ENCODE measurements at places on chromosomes 12 and 14.
A peak's percentile ranks its signal among the peaks of the same experiment; 100 is the strongest.

- DNase-seq: no peak
Measured at GRCh38 chr12:19886639-19887064, 447.4 kb downstream of the AEBP2 start.

DNA sequence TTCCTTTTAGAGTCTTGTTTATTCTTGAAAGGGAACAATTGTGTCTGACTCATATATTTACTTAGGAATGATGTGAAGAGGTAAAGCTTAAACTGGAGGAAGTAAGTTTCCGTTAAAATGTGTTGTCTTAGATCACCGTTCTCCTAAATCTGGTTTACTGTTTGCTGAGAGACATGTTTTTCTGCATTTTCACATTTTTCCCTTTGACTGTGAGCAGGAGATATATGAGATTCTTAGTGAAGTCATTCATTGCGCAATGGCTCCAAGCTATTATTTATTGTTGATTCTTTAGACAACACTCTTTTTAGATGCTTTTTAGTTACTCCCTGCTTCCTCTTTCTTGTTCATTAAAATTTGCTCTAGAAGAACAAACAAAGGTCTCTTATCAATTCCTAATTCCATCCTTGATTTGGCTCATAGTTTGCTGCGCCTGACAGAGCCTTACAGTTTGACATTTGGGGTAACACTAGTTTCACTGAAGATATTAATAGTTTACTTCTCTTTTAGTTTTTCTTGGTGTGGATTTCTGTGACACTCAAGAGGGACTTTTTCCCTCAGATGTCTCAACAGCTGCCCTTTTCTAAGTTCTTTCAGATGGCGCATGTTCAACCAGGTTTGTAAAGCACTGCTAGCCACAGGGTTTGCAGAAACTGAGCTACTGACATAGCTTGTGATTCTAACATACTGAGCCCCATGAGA, 11.4 kb downstream of the CLECL1 start:
- no peak for DNase-seq

DNA sequence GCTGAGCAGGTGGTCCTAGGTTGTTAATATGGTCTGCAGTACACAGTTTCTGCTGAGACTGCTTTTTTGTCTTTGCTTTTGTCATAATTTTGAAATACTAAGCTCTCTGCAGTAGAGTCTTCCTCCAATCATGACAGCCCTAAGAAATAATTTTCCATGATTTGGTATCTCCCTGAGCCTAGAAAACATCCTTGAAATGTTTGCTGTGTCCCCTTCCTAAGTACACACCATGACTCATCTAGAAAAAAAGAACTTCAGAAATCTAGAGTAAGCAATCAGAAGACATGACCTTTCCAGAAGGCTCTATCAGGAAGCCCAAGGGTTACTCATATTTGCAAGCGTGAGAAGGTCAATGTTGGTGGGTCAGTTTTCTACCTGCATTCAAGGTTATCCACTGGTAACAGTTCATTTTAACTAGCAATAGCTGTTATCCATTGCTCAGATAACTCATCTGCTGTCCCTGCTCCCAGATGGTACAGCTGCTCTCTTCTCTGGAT, 16.4 kb downstream of the DAD1 start:
- DNase-seq: no peak

GRCh38 chr14:94009767-94010166, 12.7 kb downstream of the CCDC197 start:
- DNase-seq: no peak

DNA sequence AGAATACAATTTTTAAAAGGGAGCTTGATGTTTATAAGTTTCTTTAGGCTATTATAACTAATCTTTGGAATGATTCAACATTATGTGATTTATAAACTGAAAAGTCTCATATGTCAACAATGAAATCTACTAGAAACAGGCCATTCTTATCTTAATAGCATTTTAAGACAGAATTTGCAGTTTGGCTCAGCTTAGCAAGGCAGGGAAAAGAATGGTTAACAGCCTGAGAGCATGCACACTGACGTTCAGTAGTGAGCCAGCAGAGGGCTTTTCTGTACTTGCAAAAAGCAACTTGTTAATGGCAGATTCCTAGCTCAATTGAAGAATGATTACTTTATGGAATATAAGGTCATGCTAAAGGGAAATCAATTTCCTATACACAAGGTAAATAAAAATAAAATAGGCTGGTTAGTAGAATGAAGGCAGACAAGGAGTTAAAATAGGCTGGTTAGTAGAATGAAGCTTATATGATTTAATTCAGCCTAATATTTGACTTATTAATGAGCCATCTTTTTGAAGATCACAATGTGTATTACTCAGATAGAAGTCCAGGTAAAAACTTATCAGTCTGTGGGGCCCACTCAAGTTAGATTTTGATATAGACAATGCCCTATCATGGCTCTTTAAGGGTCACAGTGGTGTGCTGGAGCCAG, 95.9 kb downstream of the OTOGL start:
- DNase-seq: peak; percentile 9

GRCh38 chr14:22232933-22233332, 356.1 kb downstream of the DAD1 start:
- DNase-seq: no peak

DNA sequence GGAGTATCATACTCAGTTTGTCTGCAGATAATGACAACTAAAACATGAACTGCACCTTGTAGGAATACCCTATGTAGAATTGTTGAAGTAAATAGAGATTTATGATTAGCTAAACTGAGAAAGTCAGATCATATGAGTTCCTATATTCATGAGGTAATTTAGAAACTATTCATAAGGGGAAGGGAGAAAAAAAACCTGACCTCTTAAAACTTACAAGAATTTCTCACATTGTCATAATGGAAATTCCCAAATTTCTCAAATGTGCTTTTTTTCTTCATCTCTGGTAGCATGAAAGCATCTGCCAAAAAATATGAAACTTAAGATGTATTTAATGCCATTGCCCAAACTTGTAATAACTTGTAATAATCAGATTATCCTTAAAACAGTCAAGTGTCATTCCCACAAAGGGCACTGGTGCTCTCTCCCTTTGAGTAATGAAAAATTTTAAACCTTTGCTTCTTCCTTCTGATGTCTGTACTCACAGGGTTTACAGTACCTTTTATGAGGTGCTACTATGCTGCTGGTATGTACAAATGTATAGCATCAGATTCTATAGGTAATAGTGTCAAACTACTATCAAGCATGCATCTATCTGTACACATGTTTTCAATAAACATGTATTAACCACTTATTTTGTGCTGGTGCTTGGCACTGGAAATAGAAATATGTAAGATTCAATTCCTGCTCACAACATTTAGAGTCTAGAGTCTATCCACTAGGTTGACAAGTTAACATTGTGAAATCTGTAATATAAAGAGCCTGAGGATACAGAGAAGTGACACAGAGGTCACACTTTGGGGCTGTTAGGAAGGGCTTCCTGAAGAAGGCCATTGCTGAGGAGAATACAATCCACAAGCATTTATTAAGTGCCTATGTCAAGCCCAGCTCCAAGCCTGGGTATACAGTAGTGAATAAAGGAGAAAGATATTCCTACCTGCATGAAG, 17.4 kb upstream of the DRAM1 start:
- DNase-seq: no peak

GRCh38 chr12:12979126-12979525, 20.9 kb downstream of the HEBP1 start:
- DNase-seq: no peak

DNA sequence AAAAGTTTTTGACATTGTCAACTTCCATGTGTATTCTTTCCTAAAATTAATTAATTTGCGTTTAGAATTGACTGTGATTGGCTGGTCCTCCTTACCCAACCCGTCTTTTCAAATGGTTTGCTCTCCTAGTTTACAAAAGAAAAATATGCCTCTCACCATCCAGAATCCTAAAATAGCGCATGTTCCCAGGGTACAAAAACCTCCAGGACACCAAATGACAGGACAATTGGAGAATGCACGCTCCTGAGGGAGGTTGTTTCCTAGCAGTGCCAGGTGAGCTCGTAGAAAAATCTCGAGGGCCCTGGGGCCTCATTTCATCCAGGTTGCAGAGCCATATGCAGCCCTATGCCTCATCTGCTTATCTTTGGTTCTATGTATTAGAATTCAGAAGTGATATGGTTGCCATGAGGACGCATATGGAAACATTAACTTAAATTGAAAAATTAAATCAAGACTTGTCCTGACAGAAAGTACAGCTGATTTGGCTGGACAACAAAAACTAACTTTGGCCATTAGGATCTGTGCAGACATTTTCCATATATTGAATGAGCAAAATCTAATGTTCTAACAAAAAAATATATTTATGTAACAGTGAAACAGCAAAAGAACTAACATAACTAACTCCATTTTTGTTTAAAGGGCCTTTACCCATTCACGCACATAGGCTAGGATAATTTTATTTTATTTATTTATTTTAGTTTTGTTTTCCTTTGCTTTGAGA, 28.2 kb upstream of the EGLN3 start:
- no peak for DNase-seq

DNA sequence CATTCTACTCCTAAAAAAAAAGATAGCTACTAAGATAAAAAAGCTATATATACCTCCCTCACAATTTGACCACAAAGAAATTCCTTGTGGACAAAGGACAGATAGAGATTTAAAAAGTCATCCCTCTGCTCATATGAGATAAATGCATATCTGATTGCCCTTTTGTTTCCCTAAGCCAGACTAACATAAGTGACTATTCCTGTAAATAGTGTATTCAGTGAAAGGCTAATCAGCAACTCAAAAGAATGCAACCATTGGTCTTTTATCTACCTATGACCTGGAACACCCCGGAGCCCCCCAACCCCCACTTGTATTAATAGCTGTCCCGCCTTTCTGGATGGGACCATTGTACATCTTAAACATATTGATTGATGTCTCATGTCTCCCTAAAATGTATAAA, 6.3 kb upstream of the TMPO start:
- no peak for DNase-seq

GRCh38 chr14:52042371-52043289, 26.2 kb downstream of the NID2 start:
- no peak for DNase-seq

DNA sequence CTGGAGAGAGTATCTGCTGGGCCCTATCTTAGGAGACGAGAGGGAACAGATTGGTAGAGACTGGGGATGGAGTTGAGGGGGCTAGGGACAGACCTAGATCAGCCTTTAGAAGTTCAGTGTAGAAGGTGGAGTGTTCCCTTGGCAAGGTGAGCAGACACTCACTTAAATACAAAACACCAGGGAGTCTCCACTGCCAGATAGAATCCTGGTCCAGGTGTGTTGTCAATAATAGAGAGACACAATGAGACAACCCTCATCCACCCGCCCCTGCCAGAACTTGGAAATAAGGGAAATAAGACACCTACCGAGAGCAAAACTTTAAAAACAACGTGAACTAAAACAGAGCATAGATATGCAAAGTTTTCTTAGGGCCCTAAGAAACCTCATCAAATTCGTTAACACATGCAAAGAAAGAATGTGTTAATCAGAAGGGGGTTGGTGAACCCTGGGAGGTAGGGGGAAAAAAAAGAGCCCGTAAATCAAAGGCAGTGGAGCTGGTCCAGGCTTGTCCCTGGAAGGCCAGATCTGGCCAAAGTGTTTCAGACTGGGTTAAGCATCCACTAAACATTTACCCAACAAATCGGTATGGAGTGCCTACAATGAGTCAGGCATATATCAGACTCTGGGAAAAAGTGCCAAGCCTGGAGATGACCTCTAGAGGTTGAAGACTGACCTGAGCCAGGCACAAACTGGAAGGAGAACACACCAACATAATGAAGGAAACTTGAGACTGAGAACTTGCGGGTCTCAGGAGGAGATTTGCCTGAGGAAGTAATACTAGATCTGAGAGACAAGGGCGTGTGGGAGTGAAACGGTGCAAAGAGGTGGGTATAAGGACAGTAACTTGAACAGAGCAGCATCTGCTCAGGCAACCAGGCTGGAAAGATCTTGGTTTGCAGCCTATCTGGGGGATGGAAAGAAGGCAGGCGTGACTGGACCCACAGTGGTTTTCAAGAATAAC, 37.0 kb upstream of the OTX2 start:
- DNase-seq: no peak

DNA sequence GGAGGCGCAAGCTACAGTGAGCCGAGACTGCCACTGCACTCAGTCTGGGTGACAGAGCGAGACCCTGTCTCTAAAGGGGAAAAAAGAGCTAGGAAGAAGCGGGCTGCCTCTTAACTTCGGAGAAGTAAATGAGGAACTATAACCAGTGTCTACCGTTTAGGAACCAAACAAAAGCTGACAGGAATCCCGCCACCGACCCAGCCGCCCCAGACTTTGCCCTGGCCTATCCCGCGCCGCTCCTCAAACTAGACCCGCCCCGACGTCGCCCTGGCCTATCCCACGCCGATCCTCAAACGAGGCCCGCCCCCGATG, 568 bp upstream of the SIVA1 start:
- DNase-seq: no peak

GRCh38 chr12:75196865-75197264, 12.8 kb downstream of the KCNC2 start:
- DNase-seq: no peak

- DNase-seq: no peak
Measured at GRCh38 chr12:48739618-48740269, 23.2 kb upstream of the CCNT1 start.

DNA sequence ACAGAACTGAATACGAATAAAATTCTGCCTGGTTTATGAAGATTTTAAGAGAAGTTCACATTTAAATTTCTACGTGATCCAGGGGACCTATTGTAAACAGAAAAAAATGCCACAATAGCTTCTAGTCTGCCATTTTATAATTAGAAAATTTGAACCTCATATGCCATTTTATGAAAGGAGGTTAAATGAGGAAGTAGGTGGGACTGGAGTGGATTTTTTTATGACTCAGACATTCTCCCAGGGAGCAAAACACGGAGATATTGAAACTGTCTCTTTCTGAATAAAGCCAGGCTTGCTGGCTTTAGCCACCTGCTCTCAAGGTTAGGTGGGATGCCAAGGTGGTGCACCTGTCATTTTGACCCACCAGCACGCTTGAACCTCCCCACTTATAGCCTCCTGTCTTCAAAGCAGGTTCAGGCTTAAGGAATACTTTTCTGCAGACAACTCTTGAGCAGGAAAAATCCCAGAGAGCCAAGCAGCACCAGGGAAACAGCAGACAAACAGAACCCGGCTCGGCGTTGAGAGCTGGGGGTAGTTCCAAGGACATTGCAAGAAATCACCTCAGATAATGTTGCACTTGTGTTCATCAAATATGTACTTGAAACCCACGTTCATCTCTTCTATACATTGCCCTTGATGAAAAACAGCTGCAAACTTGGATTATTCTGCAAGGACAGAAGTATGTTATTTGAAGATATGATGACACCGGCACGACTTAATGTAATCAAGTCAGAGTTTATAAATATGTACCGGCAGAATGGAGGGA, 203.7 kb downstream of the PPM1H start:
- no peak for DNase-seq

DNA sequence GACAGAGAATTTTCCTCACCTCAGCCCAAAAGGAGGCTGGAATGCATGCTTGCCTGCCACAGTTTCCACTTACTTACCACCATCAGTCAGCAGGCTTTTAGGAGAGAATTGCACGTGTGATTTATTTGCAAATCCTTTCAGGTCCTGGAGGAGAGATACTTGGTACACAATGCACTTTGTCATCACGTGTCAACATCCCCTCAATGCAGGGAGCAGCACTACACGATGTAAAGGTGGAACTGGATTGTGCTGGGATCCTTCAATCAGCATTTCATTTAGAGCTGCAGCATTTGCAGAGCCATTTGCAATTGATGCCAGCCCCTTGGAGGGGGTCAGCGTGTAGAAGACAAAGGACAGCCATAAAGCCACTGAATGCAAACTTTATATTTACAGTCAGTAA, 218.1 kb downstream of the GLT1D1 start:
- no peak for DNase-seq

GRCh38 chr14:83184531-83184930, 1650.9 kb upstream of the SEL1L start:
- no peak for DNase-seq
